Stimulated activated CD4-positive, alpha-beta T cell treated with anti-CD3 and anti-CD28 coated beads, TNF-alpha, amount 100 ng/mL, for 4 hours (primary cell): ENCODE measurements at places on chromosomes 13 and 19.
A peak's percentile ranks its signal among the peaks of the same experiment; 100 is the strongest.

DNA sequence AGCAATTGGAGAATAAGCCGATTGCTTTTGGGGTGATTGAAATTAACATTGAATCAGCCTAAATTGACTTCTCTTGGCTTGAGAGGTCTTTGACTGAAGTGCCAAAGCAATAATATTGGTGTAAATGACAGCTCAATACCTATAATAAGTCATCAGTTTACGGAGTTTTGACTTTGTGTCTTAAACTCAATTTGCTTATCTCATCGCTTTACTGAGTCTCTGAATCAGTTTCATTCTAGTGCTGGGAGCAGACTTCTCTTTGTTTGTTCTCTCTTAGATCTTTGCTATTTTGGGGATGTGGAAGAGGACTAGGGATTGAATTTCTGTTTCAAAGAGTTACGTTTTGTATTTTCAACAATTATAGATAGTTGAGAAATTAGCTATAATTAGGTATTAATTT lies 7.1 kb downstream of the RFC3 start:
- DNase-seq = no peak

DNA sequence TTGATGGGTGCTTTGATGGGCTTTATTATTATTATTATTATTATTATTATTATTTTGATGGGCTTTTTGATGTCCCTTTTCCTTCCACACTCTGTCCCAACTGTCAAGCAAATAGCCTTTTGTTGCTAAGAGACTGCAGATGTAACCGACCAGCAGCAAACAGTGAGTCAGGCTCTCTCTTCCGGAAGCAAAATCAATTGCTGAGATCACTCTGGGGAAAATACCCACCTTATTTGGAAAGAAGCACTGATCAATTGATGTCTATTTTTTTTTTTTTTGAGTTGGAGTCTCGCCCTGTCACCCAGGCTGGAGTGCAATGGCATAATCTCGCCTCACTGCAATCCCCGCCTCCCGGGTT lies 2.9 kb downstream of the LDLR start:
- no peak for DNase-seq

- DNase-seq = no peak
These were observed 483.2 kb downstream of the DIAPH3 start for GRCh38 chr13:59680429-59681024.

DNA sequence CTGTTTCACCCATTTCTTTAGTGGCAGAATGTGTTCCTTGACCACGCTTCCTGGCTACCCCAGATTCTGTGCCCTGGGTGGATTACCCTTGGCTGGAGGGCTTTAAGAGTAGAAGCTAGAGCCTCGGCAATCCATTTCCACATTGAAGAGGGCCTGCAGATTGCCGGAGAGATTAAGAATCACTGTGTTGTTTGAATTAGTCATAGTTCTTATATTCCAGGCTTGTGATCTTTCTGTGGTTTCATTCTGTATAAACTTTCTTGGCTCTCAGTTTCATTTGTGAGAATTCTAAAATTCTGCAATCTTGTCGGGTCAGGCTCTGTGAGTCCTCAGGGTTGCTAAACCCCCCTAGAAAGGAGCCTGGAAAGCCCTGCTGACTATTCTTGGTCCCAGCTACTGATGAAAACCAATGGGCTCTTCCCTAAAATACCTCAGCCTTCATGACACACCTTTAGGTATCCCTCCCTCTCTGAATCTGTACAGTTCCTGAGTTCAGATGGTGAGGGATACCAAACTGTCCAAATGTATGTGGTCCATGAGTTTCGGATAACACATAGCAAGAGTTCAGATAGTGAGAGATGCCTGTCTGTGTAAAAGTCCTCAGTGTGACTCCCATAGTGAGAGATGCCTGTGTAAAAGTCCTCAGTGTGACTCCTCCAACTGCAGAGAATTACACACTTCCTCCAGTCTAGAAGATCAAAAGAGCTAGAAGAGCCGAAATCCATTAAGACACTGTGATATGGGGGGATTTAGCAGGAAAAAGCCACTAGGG lies 4.3 kb downstream of the PHF11 start:
- DNase-seq = no peak

DNA sequence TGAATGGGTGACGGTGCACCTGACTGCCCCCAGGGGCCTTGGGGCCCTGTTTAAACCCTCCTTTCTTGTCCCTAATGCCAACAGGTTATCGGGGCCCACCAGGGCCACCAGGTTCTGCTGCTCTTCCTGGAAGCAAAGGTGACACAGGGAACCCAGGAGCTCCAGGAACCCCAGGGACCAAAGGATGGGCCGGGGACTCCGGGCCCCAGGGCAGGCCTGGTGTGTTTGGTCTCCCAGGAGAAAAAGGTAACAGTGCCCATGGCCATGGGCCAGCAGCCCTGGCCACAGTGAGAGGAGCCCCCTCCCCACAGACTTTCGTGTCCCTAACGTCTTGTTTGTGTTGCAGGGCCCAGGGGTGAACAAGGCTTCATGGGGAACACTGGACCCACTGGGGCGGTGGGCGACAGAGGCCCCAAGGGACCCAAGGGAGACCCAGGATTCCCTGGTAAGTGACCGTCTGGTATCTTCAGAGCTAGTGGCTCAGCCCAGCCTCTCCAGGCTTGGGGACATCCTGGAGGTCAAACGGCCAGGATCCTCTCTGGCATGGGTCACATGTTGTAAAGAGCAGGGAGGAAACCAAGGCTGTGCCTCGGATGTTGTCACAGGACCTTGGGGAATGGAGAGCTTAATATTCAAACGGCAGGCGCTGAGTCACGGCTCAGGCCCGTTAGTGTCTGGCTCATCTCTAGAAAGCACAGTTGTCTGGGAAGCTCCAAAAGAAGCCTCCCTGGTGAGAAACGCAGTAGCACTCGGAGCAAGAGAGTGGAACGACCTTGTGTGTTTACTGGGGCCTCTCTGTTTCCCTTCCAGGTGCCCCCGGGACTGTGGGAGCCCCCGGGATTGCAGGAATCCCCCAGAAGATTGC lies 58.3 kb downstream of the RAB20 start:
- DNase-seq = no peak

DNA sequence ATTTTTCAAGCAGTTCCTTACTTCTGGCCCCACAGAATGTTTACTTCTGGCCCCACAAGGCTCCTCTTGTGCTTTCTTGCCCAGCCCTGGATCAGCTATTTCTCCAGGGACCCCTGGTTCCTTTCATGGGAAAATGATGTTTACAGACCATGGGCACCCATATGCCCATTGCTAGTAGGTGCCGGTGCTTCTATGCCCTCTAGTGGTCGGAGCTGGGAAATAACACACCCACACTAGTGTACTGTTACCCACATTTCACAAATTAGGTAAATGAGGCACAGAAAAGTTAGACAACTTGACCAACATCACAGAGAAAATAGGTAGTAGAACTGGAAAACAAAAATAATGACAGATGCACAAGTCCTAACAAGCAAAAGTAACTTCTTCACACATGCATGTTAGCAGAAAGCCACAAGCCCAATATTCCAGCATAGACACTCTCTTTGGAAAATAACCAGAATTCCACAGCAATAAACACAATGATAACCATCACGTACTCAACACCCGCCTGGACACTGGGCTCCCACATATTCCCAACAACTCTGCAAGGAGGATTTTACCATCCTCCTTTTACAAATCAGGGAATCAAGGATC lies 1.3 kb upstream of the CEACAM6 start:
- DNase-seq = peak; percentile 39

- no peak for DNase-seq
These were observed 20.7 kb downstream of the PGLS start for GRCh38 chr19:17532116-17532515.

GRCh38 chr19:48398375-48399235 lies 5.1 kb downstream of the GRIN2D start:
- DNase-seq = peak; percentile 68
